ENCODE measurements at places on chromosomes 5 and 9.

DNA sequence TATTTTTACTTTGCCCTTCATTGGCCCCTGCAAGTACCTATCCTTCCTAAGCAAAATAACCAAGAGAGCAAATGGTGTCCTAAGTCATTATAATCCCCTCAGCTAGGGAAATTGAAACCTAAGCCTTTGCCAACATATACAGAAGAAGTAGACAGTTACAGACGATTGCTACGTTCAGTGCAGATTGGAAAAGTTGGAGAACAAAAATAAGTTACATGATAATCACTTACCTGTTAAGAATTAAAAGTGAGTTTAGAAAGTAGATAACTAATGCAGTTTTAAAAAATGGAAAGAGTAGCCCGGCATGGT is 244.8 kb downstream of the MPDZ start:
- H3K4me1 ChIP-seq, result peaks cover 6% of the 10 kb centered on the region
- no peaks in the 10 kb centered on the region for H3K27me3 ChIP-seq
- H3K4me3 ChIP-seq, result no peak overlapping the region
- no peaks in the 10 kb centered on the region for H3K36me3 ChIP-seq
- DNase-seq, result no peak

DNA sequence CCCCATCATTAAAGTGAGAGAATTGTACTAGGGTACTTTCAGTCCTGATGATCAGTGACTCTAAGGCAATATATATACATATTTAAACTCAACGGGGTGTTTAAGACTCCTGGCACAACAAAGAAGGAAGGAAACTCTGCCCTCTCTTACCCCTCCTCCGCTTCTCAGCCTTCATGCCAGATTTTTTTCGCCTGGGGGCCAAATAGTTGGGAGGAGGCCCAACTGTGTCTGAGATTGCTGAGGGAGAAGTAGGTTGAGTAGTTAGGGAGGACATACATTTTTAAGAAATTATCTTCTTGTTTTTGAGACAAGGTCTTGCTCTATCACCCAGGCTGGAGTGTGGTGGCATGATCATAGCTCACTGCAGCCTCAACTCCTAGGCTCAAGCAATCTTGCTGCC is 127.7 kb upstream of the SHB start:
- no peaks in the 10 kb centered on the region for H3K27me3 ChIP-seq
- DNase-seq, result no peak
- H3K4me1 ChIP-seq, result peaks cover 4% of the 10 kb centered on the region
- H3K36me3 ChIP-seq, result no peaks in the 10 kb centered on the region

DNA sequence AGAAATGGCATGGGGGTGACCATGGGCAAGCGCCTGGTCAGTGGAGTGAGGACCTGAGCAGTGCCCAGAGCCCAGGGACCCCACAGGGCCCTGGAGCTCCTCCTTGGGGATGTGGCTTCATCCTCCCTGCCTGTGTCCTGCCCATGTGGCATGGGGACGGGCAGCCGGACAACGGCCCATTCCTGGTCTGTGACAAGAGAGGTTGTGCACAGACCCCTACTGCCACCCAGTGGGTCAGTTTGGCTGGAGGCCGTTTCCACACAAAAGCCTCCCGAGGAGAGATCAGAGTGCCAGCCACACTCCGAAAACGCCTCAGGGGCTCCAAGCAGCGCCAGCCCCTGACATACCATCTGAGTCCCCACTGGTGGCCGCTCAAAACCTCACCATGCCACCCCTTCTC is 19.8 kb downstream of the SLC6A18 start:
- no peak overlapping the region for H3K27ac ChIP-seq
- no peaks in the 10 kb centered on the region for H3K36me3 ChIP-seq

DNA sequence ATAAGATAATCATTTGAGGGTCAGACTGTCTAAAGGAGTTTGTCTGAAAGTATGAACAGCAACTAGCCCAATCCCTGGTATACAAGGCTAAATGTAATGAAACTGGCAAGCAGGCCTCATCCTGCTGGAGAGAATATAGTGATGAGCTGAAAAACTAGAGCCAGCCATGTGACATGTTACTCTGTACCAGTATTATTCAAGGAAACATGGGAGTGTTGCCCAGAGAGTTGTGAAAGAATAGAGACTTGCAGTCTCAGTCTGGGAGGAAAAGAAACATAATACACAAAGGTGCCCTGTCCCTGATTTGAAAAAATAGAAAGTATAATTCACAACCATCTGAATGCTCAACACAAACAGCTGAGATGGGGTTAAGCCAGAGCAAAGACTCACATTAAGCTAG is 37.9 kb upstream of the HTR1A start:
- no peak overlapping the region for H3K4me3 ChIP-seq
- no peaks in the 10 kb centered on the region for H3K36me3 ChIP-seq
- H3K4me1 ChIP-seq, result no peaks in the 10 kb centered on the region
- DNase-seq, result no peak

- no peak overlapping the region for H3K27ac ChIP-seq
- DNase-seq, result no peak
- no peaks in the 10 kb centered on the region for H3K27me3 ChIP-seq
- peaks cover 21% of the 10 kb centered on the region for H3K4me1 ChIP-seq
- no peak overlapping the region for H3K4me3 ChIP-seq
- no peaks in the 10 kb centered on the region for H3K36me3 ChIP-seq
These were observed 27.7 kb upstream of the GABRP start for GRCh38 chr5:170755679-170756456.
